A549 (cell line): ENCODE measurements at places on chromosomes 7 and 10.
A peak's percentile ranks its signal among the peaks of the same experiment; 100 is the strongest.

DNA sequence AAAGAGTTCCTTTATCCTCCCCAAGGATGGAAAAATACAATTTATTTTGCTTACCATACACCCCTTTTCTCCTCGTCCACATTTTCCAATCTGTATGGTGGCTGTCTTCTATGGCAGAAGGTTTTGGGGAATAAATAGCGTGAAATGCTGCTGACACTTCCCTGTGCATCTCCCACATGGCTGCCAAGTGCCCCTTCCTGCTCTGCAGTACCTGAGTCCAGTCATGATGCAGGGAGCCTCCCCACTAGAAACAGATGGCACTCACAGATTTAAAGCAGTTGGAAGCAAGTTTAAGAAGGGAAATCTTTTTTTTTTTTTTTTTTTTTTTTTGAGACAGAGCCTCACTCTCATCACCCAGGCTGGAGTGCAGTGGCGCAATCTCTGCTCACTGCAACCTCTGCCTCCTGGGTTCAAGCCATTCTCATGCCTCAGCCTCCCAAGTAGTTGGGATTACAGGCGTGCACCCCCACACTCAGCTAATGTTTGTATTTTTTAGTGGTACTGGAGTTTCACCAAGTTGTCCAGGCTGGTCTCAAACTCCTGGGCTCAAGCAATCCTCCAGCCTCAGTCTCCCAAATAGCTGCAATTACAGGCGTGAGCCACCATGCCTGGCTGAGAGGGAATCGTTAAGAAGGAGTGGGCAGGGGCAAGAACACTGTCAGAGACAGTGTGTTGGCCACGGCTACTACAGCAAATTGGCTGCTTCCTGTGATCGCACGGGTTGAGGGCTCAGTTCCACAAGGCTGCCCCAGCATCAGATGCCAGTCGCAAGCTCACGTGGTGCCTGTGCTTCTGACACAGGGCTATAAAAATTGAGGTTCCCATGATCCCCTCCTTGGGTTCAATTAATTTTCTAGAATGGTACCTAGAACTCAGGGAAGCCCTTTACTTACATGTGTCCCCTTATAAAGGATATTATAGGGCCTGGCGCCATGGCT lies 5.3 kb upstream of the PILRA start:
- no peak for DNase-seq

DNA sequence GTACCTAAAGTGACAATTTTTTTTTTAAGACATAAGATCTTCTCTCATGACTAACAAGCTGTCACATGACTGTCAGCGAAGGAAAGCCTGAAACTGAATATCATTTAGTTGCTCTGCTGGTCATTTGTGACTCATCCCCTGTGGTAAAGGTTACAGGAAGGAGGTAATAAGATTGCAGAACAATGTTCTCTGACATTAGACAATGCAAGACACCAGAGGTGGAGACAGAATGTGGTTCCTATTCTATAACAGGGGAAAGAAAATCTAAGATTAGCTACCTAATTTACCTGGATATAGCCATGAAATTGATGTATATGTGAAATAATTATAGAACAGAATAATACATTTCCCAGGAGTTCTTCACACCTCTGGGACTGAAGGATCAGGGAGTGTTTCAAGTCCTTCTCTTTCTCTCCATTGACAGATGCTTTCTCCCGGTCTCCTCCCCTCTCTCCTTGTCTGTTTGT lies 47.7 kb downstream of the LRGUK start:
- DNase-seq = peak; percentile 83

GRCh38 chr10:14254368-14254767 lies 76.4 kb downstream of the FRMD4A start:
- DNase-seq = no peak

DNA sequence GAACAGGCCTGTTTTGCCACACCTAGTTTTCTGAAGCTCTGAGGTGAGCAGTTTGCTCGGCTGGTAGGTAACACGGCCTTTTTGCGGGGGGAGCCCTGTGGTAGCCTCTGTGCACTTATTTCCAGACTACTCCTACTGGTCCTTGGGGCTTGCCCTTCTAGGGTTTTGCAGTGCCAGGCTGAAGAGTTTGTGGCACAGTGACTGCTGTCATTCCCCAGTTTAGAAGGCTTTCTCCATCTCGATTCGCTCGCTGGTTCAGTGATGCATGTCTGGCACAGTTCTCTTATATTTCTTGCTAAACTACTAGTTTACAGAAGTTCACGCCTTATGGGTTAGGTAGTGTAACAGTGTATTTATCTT lies 711 bp downstream of the KIF20B start:
- DNase-seq = no peak

- DNase-seq = no peak
These were observed 71.3 kb upstream of the CYP26C1 start for GRCh38 chr10:92989250-92989649.

DNA sequence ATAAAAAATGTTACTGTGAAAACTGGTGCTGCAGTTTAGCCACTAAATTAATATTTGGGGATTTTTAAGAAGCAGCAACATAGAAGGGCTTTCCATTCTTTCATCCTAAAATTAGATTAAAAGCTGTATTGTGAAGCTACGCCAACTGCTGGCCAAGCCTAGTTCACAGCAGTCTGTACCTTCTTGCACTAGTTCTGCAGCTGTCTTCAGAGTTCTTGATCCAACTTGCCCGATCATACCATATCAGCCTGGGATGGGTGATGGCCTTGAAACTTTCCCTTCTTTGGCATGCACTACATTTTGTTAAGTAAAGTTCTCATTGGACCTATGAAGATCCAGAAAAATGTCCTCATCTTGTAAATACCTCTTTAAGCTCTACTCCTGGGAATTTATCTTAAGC lies 20.3 kb upstream of the PANK1 start:
- no peak for DNase-seq
